ENCODE measurements at places on chromosomes 16 and 17.
A peak's percentile ranks its signal among the peaks of the same experiment; 100 is the strongest.

DNA sequence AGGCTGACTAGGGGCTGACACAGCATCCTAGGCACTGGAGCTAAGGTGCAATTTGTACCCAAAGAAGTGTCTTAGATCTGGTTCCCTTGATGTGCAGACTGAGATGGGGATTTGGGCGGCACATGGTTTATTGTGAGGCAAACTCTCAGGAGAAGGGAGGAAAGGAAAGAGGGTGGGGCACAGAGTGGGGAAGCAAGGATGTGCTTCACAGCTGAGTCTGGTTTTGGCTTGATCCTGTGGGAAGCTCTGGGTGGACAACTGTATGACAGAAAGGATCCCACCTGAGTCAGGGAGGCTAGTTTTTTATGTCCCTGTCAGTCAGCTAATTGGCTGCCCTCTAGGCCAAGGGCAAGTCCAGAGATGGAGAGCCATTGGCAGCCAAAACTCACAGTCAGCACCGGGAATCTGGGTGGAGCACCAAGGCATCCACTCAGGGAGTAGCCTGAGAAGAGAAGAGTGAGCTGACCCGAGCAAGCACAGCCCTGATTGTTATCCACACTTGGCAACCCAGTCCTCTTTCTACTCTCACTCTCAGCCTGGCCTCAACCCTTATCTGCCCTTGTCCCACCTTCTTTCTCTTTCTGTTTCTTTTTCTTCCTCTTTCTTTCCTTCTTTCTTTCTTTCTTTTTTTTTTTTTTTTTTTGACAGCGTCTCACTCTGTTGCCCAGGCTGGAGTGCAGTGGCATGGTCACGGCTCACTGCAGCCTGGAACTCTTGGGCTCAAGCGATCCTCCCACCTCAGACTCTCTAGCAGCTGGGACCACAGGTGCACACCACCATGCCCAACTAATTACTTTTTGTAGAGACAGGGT, 12.0 kb downstream of the ARL4D start:
- no peak for DNase-seq

DNA sequence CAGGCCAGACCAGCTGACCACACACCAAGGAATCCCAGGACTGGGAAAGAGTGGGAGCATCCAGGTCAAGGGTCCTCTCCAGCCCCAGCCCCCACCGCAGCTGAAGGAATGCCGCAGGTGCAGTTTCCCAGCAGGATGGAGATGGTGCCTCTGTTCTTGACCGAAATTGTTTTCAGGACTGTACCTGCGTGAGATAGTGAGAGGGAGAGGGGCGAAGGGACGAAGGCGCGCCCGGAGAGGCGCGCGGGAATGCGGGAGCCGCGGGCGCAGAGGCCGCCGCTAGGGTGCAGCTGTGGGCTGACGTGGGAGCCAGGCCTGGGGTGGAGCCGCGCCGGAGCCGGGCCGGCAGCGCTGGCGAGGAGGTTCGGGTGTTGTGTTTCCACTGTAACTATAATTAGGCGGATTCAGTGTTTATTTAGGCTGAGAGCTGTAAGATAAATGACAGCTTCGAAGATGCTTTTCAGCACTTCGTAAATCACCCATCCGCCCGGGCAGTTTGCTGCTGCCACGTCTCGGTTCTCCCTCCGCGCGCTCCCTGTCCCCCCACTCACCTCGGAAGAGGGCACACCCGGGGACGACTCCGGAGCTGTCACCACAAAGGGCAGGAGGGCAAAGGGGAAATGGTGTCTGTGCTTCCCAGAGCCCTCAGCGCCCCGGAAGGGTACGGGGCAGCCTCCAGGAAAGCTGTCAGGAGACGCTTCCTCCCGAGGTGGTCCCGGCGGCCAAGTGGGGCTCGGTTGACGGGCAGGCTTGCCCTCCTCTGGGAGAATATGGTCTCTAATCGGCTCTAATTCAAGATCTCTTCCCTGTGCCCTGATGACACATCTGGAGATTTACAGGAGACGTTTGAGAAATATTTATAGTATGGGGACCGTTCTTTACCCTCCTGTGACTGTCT, 38.2 kb downstream of the HOXB1 start:
- DNase-seq, result peak; percentile 69

DNA sequence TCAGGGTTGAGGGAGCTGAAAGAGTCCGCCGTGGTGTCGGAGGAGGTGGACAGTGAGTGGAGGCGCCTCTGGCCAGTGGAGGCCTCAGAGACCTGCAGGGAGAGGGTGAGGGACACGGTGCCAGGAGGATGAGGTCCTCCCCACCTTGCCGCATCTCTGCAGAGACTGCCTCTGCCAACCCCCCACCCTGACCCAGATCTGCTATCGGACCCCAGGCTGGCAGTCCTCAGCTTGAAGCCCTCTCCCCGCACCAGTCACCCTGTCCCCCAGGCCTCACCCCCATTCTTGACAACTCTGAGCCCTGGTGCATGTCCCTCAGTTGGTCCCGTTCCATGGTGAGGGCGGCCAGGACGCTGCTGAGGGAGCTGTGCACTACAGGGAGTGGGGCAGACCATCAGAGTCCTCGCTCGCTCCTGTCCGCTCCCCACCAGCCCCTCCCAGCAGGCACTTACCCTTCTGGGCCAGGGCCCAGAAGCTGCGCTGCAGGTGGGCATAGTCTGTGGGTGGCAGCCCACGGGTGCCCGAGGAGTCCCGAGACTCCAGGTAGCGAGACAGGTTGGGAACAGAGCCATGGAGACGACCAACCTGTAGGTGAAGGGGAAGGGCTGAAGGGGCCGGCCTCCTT, 5.4 kb downstream of the OSBPL7 start:
- no peak for DNase-seq

DNA sequence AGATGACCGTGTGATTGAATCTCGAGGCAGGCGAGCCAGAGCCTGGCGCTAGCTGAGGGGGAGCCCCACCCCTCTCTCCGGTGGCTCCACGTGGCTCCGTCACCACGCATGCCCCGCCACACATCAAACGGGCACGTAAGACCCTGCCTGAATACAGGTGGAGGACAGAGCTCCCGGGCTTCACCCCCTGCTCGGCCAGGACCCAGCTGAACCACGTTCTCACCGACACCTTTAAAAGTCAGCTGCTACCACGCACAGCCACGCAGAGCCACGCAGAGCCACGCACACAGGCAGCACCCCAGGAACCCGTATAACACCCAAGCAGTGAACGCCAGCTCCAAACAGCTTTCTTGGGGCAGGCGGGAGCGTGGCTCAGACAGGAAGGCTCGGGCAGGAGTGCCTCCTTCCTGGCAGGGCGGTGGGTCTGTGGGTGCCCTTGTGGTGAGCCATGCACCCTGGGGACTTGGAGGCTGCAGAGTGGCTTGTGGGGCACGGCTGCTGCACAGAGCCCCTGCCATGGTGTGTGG, 4.4 kb downstream of the TMEM204 start:
- DNase-seq, result no peak

DNA sequence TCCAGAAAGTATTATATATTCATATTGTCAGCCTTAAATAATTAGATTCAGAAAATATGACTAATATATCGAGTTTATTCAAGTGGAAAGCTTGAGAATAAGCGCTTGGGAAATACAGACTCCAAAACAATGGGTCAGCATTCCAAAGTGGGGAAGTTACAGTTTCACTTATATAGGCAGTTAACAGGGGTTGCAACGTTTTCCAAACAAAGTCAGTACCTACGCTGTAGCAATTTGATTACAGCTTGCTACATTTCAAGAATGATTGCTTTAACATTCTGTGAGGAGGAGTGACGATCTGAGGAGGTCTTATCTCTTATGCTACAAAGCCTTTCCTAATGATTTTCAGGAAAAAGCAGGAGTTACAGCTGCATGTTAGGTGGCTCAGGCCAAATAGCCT, 34.2 kb upstream of the HS3ST3A1 start:
- DNase-seq, result no peak

GRCh38 chr16:26688699-26689098, 378.0 kb upstream of the C16orf82 start:
- DNase-seq, result no peak

- DNase-seq, result no peak
These were observed 26.9 kb upstream of the TENT4B start for GRCh38 chr16:50126183-50126582.

- no peak for DNase-seq
These were observed 3.9 kb downstream of the HS3ST3A1 start for GRCh38 chr17:13597723-13598347.

GRCh38 chr16:24700549-24701392, 28.7 kb upstream of the TNRC6A start:
- peak; percentile 87 for DNase-seq

GRCh38 chr16:47523342-47524006, 62.3 kb downstream of the PHKB start:
- DNase-seq, result no peak

DNA sequence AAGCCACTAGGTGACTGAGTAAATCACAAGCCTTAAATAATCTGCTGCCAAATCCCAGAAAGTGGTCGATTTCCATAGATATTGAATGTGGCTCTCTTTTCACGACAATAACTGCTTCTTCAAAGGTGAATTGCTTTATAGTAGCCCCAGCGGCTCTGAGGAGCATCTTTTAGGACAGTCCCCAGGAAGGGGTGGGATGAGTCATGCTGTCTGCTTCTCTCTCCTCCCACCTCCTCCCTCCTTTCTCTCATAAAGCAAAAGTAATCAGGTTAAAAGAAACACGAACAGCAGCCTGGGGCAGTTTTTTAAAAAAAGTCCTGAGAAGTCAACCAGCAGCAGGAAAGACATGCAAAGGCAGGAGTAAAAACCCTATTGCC, 1.8 kb downstream of the KIAA0513 start:
- peak; percentile 35 for DNase-seq

DNA sequence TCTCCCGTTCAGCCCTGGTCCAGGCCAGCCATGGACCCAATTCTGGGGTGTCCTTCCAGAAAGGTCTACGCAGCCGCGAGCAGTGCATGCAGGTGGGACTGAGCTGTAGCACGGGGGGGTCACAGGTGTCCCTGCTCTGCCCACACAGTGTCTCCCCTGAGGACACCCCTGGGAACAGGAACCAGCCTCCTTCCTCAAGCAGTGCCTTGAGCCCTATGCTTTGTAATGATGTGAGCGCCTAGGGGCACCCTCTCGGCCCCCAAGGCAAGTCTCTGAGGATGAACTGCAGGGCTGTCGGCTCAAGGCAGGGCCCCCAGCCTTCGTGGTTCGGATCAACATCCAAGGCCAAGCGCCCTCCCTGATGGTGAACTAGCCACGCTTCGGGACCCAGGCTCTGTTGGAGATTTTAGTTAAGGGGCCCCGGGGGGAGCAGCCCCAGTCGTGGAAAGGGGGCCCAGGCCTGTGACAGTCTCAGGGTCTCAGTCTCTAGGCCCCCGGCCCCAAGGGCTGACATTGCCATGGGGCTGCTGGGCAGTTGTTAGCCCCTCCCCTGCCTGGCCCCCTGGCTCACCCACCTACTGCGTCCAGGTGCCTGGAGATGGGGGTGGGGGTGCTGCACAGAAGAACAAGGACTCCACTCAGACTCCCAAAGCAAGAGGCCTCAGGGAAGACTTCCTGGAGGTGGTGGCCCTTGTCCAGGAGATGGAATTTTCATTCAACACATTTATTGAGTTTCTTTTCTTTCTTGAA, 2.3 kb downstream of the IL17C start:
- no peak for DNase-seq

DNA sequence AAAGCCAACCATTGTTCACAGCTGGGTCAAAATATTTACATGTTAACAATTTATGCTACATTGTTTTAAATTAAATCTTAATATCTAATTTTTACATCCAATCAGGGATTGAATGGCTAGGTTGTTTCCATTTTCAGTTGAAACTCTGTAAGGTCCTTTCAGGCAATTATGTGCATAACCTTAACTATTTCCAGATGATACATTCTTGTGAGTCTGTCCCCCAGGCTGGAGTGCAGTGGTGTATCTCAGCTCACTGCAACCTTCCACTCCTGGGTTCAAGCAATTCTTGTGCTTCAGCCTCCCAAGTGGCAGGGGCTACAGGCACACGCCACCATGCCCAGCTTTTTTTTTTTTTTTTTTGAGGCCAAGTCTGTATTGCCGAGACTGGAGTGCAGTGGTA, 10.4 kb downstream of the CDC42EP4 start:
- no peak for DNase-seq

- DNase-seq, result no peak
These were observed 77.0 kb upstream of the AXIN2 start for GRCh38 chr17:65638221-65638975.

DNA sequence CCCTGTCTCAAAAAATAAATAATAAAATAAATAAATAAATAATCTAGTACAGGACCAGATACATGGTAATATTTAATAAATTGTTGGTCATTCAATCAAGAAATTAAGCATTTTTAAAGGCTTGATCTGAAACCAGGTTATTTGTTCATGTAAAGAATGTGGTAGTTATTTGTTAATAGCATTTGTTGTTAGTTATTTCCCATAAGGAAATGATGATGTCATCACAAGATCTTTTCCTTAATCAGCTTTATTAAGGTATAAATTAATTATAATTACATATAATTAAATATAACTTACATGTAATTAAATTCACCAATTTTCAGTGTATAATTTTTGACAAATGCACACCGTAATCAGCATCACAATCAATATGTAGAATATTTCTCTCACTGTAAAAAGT, 19.5 kb upstream of the DHX40 start:
- no peak for DNase-seq

DNA sequence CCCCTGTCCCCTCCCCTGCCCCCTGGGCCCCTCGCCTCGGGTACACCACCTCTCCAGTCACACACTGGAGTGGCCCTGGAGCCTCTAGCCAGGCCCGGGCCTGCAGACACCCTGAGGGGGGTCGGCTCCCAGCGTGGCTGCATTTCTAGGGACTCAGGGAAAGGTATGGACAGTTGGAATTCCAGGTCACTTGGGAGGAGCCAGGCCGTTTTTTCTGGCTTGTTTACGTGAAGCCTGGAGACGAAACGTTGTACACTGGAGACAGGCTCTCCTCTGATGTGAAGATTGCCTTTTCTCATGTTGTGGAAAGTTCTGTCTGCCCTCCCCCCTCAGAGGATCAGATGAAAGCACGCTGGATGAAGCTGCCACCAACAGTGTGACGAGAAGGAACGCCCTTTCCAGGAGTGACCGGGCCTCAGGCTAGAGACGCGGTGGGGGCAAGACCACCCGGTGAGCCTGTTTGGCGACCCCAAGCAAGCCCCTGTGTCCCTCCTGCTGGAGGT, 4.0 kb upstream of the PPP1R27 start:
- no peak for DNase-seq

GRCh38 chr17:19713462-19713861, 2.9 kb downstream of the SLC47A2 start:
- peak; percentile 45 for DNase-seq

- DNase-seq, result no peak
These were observed 96.0 kb downstream of the XYLT1 start for GRCh38 chr16:17374668-17375255.

- DNase-seq, result peak; percentile 97
These were observed 6.1 kb downstream of the GJD3 start for GRCh38 chr17:40358323-40359038.

DNA sequence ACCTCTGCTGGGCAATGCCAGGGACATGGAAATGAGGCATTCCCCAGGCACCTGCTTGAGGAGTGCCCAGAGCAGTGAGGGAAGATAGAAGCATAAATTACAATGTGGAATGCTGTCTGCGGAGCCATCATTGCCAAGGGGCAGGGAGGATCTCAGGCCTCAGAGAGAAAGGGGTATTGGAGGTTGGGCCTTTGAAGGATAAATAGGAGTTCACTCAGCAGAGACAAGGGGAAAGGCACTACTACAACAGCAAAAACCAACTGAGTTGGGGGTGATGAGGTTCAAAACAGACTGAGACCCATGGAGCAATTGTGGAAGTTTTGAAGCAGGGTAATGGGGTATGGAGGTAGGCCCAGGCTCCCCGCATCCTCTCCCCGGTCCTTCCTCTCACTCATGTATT, 32.8 kb downstream of the SREBF1 start:
- DNase-seq, result no peak

- peak; percentile 69 for DNase-seq
These were observed 17.8 kb upstream of the NAGLU start for GRCh38 chr17:42518046-42518754.

- no peak for DNase-seq
These were observed 99.4 kb upstream of the CACNG3 start for GRCh38 chr16:24156777-24157176.

GRCh38 chr17:35017021-35017420, 36.7 kb downstream of the LIG3 start:
- no peak for DNase-seq

Data from H54 (cell line).